ENCODE measurements at places on chromosomes 16 and 17.
A peak's percentile ranks its signal among the peaks of the same experiment; 100 is the strongest.

- no peak for DNase-seq
Observed at GRCh38 chr16:11321662-11322061, 23.6 kb upstream of the RMI2 start.

- peak; percentile 13 for DNase-seq
Observed at GRCh38 chr16:81214745-81215166, 23.7 kb upstream of the BCO1 start.

GRCh38 chr17:55521186-55521585, 9.9 kb upstream of the SMIM36 start:
- no peak for DNase-seq

- DNase-seq = peak; percentile 91
Observed at GRCh38 chr17:15377616-15378015, 36.2 kb upstream of the TEKT3 start.

DNA sequence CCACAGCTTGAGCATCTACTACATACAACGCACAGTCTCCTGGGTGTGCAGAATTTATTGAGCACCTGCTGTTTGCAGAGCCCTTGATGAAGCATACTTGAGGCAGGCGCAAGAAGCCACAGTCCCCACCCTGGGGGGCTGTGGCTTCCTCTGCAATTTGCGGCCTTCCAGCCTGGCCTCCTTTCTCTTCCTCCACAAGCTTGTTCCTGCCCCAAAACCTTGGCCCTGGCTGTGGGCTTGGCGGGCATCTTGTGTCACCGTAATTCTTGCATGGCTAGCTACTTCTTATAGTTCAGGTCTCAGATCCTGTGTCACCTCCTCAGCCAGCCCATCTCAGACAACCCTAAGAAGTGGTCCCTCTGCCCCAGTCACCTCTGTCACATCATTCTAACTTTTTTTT, 43.9 kb upstream of the POLR3E start:
- DNase-seq = no peak

GRCh38 chr16:9446471-9447194, 355.2 kb downstream of the HAPSTR1 start:
- DNase-seq = no peak

DNA sequence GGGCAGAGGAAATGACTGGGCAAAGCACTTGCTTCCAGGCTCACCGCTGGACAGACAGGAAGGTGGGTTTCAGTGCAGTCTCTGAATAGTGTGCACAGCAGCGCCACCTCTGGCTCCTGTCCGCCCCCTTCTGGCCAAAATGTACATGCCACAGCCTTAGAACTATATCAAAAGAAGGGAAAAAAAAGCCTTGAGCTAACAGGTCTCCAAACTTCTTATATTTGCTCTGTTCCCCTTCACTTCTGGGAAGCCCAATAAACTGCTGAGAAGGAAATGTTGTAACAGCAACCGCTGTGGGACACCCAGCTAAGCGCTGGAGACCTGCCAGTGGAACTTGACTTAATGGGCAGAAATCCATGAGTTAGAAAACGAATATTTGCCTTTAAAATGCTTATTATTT, 17.5 kb downstream of the COG7 start:
- DNase-seq = peak; percentile 60

DNA sequence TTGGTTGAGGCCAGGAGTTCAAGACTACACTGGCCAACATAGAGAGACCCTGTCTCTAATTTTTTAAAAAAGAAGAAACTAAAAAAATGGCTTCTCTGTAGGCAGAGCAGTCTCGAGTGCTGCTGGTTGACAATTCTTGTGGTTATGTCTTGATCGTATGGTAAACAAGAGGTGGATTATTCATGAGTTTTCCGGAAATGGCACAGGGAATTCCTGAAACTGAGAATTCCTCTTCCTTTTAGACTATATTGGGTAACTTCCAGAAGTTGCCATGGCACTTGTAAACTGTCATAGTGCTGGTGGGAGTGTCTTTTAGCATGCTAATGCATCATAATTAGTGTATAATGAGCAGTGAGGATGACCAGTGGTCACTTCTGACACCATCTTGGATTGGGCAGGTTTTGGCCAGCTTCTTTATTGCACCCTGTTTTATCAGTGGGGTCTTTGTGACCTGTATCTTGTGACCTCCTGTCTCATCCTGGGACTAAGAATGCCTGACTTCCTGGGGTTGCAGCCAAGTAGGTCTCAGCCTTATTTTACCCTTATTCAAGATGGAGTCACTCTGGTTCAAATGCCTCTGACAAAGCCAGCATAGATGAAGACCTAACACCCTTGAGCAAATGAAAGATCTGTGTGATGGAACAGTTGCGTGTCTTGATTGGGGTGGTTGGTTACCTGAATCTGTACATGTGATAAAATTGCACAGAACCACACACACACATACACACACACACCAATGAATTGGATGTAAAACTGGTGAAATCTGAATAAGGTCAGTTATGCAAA, 30.2 kb downstream of the BMERB1 start:
- no peak for DNase-seq

DNA sequence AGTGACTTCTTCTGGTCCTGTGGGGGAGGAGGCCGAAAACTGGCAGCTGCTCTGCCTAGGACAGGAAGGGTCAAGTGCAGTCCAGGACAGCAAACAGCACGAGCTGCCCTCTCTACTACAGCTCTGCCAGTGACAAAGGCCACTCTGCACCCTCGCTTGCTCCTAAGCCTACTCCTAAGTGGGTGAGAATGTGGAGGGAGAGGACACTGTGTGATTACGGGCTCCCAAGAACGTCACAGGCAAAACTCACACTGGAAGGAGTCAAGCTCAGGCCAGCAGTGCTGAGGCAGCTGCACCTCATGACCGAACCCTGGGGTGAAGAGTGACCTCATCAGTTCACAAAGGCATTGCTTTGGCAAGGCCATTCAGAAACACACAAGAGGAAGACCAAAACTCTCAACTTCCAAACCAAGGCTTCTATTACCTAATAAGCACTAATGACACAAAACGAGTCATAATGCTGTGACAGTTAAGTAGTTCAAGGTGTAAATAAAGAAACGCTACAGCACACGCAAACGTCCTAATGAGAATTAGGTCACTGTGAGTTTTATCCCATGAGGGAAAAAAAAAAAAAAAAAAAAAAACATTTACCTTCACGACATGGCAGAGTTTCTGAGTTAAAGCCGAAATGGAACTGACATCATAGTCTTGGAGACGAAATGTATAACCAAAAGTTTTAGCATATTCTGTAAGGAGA, 35.1 kb downstream of the MARF1 start:
- peak; percentile 29 for DNase-seq

DNA sequence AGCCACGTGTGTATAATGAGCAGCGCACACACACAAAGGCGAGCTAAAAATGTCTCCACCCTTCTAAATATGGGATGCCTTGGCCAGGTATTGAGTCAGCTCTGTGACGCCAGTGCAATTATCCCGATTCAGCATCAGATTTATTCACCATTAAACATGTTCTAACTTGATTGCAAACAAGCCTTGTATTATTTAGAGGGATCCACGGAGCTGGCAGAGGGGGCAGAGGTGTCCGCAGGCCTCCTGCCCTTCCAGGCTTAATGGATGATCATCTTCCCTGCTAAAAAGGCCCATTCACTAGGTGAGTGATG, 591.7 kb downstream of the MAF start:
- no peak for DNase-seq

- DNase-seq = no peak
Observed at GRCh38 chr16:81164958-81165357, 68.8 kb upstream of the GCSH start.

DNA sequence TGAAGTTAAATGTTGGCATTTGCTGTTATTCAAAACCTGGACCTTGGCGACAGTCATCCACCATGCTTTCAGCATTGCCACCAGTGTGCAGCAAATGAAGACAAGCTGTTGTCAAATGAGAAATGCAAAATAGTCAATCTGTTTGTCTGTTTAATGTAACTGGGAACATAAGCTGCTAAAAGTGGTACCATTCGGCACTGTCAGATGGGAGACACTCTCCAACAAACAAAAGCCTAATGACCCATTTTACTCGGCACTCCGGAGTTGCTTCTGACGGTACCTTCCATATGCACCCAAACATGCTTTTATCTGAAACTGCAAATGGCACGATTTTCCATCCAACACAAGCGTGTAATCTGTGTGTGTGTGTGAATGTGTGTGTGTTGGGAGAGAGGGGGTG, 297.8 kb downstream of the MAF start:
- no peak for DNase-seq

DNA sequence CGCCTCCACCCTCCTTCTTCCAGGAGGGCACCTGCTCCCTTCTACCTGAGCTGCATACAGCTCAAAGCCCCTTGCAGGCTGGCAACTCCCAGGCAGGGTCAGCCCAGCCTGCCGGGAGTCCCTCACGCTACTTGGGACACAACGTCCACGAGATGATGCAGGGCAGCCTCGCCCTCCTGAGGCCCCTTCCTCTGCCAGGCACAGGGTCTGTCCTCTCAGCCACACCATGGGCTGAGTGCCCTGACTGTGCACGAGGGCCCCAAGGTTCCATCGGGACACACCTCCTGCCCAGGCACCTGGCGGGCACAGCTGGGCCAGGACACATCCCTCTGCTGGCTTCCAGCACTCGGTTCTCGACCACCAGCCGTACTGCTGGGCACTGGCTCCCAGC, 30.9 kb upstream of the ZC3H18 start:
- DNase-seq = no peak

Data from EL (cell line).